H9 (cell line): ENCODE measurements at places on chromosomes 1 and 21.

GRCh38 chr1:89815611-89816010 is 5.2 kb upstream of the LRRC8D start:
- DNase-seq: no peak

DNA sequence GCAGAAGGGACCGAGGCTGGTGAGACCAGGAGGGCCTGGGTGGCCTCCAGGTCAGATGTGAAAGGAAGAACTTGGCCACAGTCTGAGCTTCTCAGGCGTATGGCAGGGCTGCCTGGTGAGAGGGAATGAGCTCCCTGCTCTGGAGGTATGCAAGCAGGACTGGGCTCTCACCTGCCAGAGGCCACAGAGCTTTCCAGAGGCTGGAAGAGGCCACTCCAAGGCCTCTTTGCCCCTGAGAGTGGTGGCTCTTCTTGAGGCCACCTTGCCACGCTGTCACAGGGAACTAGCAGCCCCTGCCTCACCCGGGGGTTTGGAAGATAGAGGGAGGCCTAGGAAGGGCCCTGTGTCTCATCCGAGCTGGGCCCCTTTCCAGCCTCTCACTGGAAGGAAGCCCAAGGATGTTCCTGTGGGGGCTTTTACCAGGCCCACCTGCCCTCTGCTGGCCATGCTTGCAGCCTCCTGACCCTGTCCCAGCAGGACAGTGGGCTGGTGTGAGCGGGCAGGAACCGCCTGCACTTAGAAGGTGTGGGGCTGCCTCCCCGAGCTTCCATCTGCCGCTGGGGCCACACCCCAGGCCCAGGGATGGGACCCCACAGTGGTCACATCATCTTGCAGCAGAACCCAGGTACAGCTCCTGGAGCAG is 10.0 kb downstream of the PCSK9 start:
- no peak for DNase-seq

GRCh38 chr1:95512925-95513324 is 278.9 kb downstream of the RWDD3 start:
- no peak for DNase-seq

GRCh38 chr1:45443580-45444446 is 47.1 kb downstream of the TESK2 start:
- DNase-seq: no peak

- DNase-seq: no peak
These were observed 8.2 kb downstream of the HMCN1 start for GRCh38 chr1:185742403-185742802.

DNA sequence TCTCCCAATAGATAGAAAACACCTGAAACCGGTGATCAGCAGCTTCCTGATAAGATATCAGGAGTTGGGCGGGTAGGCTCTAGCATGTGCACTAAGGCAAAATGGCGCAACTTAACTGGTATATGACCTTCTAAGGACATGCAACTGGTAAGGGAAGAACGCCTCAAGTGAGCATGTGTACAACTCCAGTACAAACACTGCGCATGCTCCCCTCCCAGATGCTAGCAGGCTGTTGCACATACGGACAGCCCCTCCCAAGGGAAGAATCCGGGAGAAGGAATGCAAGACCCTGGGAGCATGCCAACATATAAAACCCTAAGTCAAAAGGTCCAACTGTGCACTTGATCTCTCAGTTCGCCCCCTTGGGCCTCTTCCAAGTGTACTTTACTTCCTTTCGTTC is 110.8 kb downstream of the TSEN15 start:
- DNase-seq: no peak

DNA sequence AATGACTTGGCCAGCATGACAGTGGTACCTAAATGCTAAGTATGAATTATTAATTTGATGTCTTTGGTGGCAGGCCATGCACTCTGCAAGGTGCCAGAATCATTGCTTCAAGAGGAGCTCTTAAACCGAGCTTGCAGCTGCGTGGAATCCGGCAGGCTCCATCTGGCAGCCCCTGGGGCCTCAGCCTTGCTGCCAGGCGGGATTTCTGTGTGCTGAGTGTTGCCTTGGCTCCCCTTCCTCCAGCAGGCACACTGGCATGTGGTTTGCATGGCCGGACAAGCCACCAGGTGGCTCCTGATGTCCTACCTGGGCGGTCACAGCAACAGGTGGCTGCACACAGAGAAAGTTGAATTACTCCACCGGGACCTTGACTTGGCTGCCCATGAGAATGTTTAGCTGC is 155.4 kb downstream of the URB2 start:
- DNase-seq: peak; percentile 59

GRCh38 chr1:53633073-53633704 is 105.8 kb downstream of the GLIS1 start:
- DNase-seq: peak; percentile 18

DNA sequence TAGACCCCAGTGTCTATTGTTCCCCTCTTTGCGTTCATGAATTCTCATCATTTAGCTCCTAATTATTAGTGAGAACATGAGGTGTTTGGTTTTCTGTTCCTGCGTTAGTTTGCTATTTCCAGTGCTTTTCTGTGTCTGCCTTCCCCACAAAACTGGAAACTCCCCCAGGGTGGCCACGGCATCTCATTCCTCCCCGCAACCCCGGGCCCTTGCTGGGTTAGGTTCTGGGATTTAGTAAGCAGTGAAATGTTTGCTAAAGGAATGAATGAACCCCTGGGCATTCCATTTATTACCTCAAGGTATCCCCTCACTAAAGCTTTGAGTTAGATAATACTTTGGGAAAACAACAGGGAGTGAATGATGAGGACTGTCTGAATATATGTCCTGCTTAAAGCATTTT is 142.9 kb downstream of the GLUL start:
- no peak for DNase-seq

- DNase-seq: no peak
These were observed 173.6 kb downstream of the COP1 start for GRCh38 chr1:176033474-176033873.

DNA sequence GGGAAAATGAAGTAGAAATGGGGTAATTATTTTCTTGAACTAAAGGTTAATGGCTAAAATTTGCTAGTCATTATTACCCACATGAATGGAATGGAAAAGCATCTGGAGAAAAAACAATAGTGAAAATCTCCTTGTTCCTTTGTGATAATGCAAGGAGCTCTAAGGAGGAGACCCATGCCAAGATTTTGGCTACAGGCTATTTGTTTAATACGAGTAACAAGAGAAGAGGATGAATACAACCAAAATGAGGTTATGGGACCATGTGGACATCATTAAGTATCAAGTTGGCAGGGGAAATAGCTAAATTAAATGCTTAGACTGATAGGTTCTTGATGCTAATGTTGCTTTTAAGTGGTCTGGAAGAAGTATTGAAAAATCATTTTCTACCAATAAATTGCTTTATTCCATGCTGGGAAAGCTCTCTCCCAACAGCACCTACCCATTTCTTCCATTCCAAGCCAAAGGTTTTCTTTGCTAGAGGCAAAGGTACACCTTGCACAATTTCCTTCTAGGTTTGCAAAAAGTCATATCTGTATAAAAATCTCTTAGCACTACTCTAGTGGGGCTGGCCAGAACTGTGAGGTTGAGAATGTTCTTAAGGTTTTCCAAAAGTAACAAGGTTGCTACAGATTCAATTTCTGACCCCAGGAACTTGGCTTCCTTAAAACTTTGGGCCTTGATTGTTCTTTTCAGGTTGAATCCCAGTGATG is 100.2 kb downstream of the SMYD2 start:
- no peak for DNase-seq

- no peak for DNase-seq
These were observed 204.8 kb upstream of the FGGY start for GRCh38 chr1:59092126-59092525.

DNA sequence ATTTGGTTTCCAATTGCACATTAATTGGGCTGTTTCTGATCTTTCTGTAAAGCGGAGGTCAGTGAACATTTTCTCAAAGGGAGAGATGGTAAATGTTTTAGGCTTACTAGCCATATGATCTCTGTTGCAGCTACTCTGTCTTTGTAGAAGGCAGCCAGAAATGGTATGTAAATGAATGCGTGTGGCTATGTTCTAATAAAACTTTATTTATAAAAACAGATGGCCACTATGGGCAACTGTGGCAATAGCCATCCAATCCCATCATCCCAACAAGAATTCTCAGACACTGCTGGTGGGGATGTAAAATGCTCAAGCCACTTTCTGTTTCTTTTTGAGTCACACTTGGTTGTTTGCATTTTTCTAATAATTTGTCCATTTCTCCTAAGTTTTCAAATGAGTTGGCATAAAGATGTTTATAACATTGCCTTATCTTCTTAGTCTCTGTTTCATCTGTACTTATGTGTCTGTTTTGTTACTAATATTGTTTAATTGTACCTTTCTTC is 448.8 kb upstream of the VAMP3 start:
- DNase-seq: no peak

- no peak for DNase-seq
These were observed 82.9 kb downstream of the CENPF start for GRCh38 chr1:214685906-214686305.

DNA sequence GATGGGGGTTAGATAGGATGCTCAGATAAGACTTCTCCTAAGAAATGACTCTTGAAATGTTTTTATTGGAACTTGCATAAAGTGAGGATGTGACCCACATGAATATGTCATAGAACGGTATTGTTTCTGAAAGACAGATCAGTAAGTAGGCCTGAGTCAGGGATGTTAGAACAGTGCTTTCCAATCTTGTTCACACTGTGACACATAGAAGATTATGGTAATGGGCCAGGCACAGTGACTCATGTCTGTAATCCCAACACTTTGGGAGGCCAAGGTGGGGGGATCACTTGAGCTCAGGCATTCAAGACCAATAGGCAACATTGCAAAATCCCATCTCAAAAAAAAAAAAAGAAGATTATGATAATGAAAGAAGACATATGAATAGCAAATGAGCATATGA is 32.9 kb downstream of the FMO4 start:
- DNase-seq: no peak

DNA sequence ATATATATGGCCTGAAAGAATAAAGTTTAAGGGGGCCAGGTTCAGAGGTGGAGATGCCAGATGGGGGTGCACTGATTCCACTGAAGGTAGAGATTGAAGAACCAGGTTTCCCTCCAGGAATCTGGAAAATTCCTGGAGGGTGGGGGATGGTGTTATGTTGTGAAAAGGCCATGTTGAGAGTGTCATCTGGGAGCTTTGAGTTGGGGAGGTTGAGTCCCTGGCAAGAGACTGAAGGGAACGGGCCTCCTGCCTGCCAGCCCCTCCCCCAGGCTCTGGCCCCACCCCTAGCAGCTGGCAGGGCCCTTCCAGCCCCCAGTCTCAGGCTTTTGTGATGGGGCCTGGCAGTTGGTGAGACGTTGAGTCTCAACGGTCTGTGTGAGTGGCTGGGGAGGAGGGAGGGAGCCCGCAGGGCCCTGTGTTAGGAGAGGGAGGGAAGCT is 4.1 kb downstream of the PTPRU start:
- DNase-seq: peak; percentile 69

GRCh38 chr21:41908829-41909228 is 29.7 kb upstream of the PRDM15 start:
- no peak for DNase-seq

DNA sequence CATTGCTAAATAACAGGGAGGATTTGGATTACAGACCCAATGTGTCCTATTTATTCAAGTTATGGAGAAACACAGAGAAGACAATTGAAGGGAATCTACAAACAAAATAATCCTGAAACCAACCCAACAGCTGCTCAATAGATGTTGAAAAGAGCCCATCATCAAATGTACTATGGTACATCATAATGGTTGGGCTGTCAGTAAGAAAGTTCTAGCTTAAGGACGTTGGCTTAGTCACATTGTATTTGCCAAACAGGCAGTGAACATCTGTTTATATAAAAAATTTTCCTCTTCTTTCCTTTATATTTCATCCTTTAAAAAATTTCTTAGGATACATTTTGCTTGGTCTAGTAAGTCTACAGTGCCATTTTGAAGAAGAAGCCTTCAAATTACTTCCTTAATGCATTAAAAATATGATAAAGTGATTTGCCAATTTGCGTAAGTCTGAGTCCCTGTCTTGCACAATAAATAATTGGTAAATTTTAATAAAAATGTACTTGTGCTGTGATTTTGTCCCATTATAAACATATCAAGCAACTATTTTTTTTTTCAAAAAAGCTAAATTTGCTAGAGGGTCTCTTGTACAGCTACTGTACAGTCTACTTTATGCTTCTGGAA is 14.4 kb downstream of the MAP3K7CL start:
- DNase-seq: no peak

- no peak for DNase-seq
These were observed 49.8 kb upstream of the OLIG2 start for GRCh38 chr21:32975811-32976431.

- DNase-seq: no peak
These were observed 29.1 kb downstream of the CENPF start for GRCh38 chr1:214632091-214632490.

GRCh38 chr1:85342207-85342606 is 65.8 kb upstream of the BCL10 start:
- no peak for DNase-seq

DNA sequence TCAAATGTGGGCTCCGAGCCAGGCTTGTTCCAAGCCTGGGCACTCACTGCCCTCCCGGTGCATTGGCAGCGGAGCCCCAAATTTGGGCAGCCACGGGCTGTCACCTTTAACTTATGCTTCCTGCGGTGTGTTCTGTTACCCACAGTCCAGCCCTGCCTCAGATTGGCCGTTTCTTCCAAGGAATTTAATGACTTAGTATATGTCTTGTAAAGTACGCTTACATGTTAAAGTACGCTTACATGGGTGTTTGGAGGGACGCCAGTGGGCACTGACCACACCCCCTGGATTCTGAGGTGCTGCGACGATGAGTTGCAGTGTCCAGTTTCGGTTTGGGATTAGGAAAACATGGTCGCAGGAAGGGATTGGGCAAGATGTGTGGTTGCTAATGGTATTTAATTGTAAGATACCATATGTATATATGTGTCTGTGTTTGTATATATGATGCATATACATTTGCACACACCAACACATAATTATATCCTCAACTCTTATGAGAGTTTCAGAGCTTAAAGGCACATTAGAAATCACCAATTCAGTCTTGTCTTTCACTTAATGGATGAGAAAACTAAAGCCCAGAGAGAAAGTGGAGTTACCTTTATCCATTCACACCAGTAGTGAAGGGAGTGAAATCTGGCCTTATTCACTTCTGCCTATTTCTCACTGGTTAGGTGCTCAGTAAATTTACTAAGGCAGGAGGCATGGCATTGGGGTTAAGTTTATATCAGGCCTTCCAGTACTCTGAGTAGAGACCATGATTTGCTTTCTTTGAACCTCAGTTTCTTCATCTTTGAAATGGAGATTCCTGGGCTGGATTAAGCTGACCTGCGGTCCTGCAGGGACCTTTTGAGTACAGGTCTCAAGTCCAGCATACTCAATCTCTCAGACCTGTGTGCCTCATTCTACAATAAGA is 1.0 kb downstream of the SMYD2 start:
- DNase-seq: no peak

DNA sequence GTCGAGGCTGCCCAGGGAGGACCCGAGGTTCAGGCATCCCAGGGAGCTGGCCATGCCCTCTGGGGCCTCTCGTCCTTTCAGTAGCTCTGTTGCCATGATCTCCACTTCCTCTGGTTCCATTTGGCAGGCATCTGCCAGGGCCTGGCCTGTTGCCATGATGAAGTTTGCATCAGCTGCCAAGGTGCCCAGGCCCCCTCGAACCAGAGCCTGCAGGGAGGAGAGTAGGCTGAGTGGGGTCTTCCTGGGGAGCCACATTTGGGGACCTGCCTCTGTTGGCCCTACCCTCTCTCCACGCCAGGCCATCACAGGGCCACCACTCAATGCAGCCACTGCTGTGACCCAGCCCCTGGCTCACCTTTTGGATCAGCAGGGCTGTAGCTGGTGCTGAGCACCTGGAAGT is 16.4 kb upstream of the KIF21B start:
- DNase-seq: no peak

- peak; percentile 95 for DNase-seq
These were observed 37.2 kb upstream of the TSPEAR start for GRCh38 chr21:44748621-44749020.

GRCh38 chr1:181117648-181118449 is 29.3 kb downstream of the IER5 start:
- DNase-seq: no peak

GRCh38 chr1:23562137-23562876 is 3.0 kb upstream of the ID3 start:
- peak; percentile 95 for DNase-seq
